C1 segment of cervical spinal cord (tissue), 14 donors: ENCODE measurements at places on chromosomes 2 and 18.

GRCh38 chr2:237752761-237753165 is 45.8 kb upstream of the RBM44 start:
- DNase-seq: no peak

DNA sequence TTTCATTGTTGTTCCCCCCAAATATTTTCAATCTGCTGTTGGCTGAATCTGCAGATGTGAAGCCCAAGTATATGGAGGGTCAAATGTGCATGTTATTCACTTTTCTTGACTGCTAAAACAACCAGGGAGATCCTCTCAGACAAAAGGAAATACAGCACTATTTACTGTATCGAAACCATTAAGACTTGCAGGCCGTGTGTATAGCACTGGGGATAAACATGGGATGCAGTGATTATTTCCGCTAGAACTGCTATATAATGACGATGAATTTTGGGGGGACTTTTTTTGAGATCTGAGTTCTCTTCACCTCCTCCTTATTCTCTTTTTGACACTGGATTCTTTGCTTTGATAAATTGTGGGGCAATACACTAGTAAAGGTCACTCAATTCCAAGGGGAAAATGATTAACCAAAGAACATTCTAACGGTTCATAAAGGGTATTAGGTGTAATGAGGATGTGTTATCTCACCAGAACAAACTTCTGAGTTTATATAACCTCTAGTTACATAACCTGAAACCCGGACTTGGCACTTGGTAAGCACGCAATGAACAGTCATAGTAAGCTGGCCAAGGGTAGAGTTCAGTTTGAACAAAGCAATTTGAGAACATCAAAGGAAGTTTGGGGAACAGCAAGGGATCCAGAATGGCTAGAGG is 3.5 kb upstream of the UGT1A1 start:
- no peak for DNase-seq

DNA sequence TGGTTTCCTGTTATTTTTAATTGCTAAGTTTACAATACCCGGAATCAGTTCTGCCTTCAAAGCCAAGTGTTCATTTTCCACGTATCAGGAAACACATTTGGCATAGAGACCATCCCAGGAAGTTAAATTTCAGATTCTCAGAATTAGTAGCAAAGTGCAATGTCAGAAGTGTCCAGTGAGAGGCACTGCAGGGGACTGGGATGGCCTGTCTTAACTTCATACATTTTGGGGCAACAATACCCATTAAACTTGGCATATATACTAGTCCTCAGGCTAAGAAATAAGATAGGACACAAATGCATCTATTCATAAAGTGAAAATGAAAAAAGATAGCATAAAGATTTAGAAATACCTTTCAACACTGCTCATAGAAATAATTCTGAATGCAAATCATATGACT is 1.5 kb upstream of the IL1RL2 start:
- no peak for DNase-seq

GRCh38 chr18:56307354-56308170 is 330.8 kb downstream of the TXNL1 start:
- DNase-seq: no peak

DNA sequence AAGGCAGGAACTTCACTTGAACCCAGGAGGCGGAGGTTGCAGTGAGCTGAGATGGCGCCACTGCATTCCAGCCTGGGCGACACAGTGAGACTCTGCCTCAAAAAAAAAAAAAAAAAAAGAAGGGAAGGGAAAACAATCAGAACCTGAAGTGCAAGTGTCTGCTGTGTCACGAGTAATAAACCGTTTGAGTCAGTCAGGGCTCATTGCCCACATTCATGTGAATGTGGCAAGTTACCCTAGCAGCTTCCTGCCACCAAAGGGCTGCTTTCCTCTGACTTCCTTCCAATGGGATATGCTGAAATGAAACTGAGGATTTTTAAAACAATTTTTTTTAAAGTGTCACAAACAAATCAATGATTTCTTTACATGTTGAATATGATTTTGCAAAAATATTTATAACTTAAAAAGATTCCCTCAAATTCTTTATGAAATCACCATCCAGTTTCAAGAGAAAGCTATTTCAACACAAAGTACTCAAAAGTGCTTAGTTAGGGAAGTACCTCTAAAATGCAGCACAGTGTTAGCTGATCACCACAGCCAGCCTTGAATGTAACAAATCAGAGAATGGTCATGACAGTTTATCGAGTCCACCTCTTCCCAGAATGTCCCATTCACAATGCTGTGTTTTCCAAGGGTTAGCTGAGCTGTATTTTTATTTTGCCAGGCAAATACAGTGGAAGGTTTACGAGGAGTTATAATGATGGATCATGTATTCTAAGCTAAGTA is 36.4 kb downstream of the WDSUB1 start:
- peak; percentile 56 for DNase-seq

DNA sequence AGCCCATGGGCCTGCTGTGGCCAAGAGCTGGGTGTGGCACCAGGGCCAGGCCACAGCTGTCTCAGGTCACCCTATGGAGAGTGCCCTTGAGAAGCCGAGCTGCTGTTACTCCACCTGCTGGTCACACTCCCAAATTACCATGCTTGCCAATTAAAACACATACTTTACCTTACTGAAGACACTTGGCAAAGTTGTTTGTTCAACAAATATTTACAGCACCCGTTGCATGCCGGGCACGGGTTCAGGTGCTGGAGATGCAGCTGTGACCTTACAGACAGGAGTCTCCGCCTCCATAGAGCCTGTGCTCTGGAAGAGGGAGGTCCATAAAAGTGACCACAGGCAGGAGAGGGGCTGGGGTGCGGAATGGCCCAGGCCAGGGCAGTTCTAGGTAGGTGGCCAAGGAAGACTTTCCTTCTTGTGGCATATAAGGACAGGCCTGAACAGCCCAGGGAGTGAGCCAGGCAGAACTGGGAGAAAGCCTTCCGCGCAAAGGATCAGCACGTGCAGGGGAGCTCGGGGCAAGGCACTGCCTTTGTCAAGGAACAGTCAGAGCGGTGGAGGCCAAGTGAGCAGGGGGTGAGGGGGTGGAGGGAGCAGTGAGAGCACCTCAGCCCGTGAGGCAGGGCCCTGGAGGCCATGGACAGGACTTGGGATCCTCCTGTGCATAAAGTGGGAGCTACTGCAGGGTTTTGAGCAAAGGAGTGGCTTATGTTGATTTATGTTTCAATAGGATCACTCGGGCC is 23.6 kb upstream of the RBM44 start:
- DNase-seq: peak; percentile 2

DNA sequence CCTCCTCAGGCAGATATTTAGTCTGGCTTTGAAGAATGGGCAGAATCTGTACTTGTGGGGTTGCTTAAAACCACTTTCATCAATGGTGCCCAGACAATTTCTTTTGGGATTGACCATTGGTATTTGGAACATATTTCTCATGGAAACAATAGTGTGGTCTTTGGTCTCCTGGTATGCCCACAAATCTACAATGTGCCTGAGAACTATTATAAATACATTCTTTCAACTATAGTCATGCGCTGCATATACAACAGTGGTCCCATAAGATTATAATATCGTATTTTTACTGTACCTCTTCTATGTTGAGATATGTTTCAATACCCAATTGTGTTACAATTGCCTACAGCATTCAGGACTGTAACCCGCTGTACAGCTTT is 34.8 kb upstream of the PPP4R1 start:
- no peak for DNase-seq

GRCh38 chr2:192044496-192044895 is 150.2 kb downstream of the TMEFF2 start:
- DNase-seq: no peak

- DNase-seq: peak; percentile 84
Measured at GRCh38 chr2:96637385-96638143, 548 bp downstream of the KANSL3 start.

GRCh38 chr2:238695538-238695937 is 152.3 kb upstream of the TWIST2 start:
- DNase-seq: no peak

- no peak for DNase-seq
Measured at GRCh38 chr2:239600650-239601049, 199.8 kb upstream of the HDAC4 start.

DNA sequence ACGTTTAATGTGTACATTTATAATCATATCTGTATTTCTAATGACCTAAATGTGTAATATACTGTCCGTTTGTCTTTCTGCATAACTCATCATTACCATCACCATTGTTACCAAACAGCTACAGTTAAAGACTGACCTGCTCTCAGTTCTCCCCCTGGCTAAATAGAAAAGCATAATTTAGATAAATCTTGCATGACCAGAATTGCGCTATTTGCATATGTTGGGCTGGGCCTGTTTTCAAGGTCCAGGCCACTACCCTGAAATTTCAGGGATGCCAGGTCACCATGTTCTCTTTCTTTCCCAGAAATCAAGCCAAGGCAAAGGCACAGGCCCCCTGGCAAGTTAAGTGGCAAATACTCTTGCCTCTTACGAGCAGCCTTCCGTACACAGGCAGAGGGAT is 78.4 kb downstream of the MARCHF4 start:
- DNase-seq: no peak

DNA sequence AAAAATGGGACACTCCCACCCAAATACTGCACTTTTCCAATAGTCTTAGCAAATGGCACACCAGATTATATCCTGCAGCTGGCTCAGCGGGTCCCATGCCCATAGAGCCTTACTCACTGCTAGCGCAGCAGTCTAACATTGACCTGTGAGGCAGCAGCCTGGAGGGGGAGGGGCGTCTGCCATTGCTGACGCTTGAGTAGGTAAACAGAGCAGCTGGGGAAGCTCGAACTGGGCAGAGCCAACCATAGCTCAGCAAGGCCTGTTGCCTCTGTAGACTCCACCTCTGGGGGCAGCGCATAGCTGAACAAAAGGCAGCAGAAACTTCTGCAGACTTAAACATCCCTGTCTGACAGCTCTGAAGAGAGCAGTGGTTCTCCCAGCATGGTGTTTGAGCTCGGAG is 110.4 kb downstream of the CTIF start:
- DNase-seq: no peak

- DNase-seq: no peak
Measured at GRCh38 chr18:56568986-56569385, 69.4 kb downstream of the TXNL1 start.

DNA sequence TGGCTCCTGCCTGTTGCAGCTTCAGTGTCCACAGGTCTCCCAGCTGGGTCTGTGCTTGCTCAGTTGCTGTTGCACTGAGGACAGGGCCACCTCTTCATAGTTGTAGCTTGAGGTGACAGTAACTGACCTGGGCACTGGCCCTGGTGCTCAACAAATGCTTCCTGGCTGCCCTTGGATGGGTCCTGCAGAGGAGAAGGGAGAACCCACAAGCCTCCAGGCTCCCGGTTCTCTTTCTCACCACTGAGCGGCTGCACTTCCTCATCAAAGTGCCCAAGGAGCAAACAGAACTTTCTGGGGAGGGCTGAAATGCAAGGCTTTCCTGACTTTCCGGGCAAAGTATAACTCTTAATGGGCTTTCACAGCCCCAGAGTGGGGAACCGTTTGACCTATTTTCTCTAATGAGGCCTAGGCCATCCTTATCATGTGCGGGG is 38.7 kb downstream of the LCT start:
- no peak for DNase-seq

GRCh38 chr2:72082021-72082601 is 65.6 kb downstream of the CYP26B1 start:
- DNase-seq: no peak

DNA sequence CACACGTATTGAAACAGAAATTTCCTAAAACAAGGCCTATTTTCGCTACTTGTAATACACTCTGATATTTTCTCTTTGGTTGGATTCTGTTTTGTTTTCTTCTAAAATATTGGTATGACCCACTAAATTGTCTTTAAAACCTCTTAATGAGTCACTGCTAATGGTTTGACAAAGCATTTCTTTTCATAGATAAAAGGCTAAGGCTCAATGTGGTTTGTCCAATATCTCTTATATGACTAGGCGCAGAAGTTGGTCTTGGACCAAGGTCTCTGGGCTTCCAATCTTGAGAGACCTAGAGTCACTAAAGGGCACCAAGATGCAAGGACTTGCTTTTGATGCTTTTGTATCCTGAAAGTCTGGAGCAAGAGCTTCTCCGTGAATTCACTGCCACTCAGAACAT is 498.2 kb upstream of the TCF4 start:
- DNase-seq: no peak

GRCh38 chr2:112701052-112701451 is 19.8 kb upstream of the NT5DC4 start:
- no peak for DNase-seq

- DNase-seq: no peak
Measured at GRCh38 chr2:189997016-189997415, 65.5 kb downstream of the MSTN start.
